Fibroblast of mammary gland (primary cell): ENCODE measurements at places on chromosomes 3 and 15.

DNA sequence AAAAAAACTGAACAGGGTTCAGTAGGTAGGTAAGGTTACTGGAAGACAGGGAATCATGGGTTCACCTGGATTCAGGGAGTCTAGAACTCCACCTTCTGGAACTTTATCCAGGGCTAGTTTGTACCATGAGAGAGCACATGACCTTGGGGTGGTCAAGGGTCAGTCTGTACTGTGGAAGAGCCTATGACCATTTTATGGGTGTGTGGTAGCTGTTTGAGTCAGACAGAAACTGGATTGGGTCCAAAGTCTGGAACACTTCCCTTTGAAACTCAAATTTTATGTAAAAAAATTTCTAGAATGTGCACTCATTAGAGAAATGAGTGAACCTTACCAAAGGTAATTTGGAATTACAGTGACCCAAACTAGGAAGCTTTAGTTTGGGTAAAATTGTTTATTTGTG is 486.0 kb upstream of the AGTR1 start:
- DNase-seq = peak; percentile 65

- peak; percentile 91 for DNase-seq
Measured at GRCh38 chr15:50353975-50354837, 792 bp downstream of the GABPB1 start.

GRCh38 chr15:96790004-96790403 is 459.5 kb downstream of the NR2F2 start:
- no peak for DNase-seq

GRCh38 chr3:69012100-69012799 is 1.2 kb downstream of the EOGT start:
- DNase-seq = peak; percentile 72

- DNase-seq = no peak
Measured at GRCh38 chr3:48553886-48554845, 2.4 kb downstream of the PFKFB4 start.

DNA sequence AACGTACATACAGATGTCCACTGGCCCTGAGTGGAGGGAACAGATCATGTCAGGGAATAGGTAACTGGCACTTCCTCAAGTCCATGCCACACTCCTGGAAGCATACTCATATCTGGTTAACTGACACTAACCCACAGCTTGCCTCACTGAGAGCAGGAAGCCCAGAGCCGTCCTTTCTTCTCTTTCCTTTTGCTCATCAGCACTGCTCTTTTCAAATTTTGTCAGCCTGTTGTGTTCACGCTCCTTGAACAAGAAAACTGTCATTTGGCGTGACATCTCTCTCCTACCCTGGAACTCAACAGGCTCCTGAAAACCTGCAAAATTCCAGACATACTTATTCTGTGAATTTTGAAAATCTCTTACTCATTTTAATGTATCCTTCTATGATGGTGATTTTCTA is 360.2 kb downstream of the MAGI1 start:
- DNase-seq = no peak

GRCh38 chr15:73298522-73299245 is 70.1 kb downstream of the HCN4 start:
- no peak for DNase-seq
